Activated T-helper 9 cell treated with anti-CD3 and anti-CD28 coated beads, Interleukin-2, amount 50 U/mL, for 16 hours (primary cell): ENCODE measurements at places on chromosomes 4 and X.

DNA sequence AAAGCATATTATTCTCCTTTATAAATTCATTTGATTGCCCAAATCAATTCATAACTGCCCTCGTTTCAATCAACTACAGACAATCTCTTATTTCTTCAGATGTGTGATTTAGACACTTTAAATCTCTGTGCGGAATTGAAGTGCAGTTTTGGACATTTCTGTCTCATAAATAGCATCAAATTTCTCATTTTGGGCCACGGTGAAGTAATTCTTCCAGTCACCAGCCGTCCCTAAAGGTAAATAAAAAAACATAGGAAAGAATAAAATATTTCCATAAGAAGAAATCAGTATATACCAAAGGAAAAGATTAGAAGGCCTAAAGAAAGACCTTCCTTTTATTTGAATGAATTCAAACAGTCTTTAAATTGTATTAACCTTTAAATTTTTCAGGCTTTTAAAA lies 33.4 kb downstream of the SULT1B1 start:
- DNase-seq: no peak

DNA sequence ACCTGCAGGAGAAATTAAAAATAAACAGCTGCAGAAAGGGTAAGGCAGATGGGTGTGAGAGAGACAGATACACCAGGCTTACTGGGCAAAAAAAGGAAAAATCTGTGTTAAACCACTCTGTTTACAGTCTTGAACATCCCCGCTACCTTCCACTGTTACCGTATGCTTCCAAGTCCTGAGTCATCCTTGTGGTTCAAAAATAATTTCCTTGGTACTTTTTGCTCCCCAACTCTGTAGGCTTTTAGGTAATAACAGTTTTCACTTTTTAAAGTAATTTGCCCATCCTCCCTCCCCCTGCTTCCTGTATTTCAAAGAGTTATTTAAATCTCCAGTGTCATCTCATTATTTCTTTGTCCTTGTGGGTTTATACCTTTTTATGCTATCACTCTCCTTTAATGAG lies 210.1 kb upstream of the FAT4 start:
- no peak for DNase-seq

DNA sequence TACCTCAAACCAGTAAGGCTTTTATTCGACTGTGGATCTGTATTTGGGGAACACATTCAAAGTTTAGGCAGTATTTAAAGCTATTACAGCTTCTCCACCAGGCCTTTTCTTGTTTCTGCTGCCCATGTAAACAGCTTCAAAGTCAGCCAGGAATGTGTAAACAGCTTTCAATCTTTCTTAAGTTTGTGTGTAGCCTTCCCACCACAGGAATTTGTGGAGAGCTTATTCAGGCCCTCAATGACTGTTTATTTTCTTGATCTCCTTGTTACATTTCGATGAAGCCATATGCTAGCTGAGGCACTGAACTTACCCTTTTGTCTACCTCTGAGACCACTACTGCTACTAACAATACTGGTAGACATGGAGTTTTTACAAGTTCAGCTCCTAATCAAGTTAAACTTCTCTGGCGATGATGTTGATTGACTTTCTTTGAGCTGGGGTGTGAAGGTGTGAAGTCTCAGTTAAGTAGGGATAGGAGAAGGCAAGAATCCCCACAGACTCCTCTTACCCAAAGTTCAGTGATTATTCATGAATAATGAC lies 72.6 kb downstream of the NWD2 start:
- DNase-seq: no peak

GRCh38 chr4:151555151-151555945 lies 146.4 kb downstream of the FHIP1A start:
- DNase-seq: no peak

DNA sequence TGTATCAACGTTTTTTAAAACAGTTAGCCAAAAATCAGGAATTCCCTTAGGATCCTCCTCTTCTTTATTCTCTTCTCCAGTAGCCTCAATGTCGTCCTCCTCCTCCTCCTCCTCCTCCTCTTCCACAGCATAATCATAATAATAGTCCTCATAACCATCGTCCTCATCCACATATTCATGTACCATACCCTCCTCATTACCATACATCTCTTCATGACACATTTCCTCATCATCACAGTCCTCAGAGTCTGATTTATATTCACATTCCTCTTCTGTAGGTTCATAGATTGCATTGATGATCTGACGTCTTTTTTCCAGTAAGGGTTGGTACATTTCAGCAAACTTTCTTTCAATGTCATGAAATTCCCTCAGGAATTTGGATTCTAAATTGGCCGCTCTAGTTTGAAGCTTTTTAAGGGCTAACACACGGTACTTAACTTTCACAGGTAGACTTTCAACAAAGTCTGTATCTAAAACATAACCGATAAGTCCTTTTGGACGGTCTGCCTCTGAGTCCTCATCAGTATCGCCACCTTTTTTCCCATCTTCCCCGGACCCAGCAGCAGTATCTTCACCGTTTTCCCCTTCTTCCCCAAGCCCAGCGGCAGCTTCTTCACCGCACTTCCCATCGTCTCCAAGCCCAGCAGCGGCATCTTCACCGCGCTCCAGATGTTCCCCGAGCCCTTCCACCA lies 771 bp downstream of the NAP1L2 start:
- DNase-seq: no peak

DNA sequence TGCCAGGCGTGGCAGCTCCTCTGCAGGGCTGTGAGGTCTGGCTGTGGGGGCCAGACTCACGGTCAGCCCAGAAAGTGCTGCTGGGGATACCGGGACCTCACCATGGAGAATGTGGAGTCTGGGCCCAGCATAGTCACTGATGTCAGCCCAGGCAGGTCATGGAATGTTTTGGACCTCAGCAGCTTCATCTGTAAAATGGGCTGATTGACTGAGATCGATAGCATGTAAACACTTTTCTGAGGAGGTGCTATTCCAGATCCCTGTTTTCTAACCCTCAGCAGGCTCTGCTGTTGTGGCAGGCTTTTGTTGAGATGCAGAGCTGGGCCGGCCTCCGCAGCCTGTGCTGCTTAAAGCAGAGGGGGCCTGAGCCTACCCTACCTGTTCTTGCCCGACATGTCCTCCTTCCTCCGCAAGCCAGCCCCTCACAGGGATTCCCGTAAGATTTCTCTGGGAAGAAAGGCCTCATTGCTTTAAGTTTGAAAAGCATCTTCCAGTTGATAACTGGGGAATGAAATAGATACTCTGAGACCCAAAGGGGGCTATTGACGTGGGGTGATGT lies 38.3 kb upstream of the HGFAC start:
- no peak for DNase-seq

DNA sequence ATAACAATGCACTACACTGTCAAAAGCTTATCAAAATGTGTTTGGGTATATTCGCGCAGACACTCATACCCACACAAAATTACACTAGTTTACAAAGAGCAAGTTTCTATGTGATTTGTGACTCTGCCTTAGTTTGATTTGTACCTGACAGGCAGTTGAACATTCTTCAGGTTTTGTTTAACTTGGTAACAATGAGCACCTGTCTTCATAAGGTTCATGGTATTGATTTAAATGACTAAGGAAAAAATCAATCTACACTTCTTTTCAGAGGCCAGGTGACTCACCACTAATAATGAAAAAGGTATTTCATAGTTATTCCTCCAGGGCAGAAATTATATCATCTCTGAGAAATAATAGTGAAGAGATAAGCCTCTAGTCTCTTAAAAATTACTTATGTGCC lies 1114.6 kb upstream of the AGA start:
- DNase-seq: no peak

DNA sequence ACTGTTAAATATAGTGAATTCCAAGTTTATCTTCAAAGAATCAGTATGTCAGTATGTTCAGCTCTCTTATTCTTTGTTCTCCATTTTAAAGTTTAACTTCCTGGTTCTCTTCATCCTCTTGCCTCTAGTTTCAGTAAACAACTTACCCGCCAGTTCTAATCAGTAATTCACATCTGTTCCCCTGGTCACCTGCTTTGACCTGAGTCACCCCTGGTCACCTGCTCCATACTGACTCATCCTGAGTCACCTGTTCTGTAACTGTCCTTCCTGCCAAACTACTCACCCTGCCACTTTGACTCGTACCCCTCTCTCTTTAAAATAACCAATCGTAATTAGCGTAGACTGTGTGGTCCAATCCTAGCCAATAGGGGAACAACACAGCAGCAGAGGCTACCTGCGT lies 992.7 kb upstream of the HS3ST1 start:
- DNase-seq: no peak

GRCh38 chrX:16082470-16083085 lies 40.8 kb upstream of the GRPR start:
- DNase-seq: no peak

DNA sequence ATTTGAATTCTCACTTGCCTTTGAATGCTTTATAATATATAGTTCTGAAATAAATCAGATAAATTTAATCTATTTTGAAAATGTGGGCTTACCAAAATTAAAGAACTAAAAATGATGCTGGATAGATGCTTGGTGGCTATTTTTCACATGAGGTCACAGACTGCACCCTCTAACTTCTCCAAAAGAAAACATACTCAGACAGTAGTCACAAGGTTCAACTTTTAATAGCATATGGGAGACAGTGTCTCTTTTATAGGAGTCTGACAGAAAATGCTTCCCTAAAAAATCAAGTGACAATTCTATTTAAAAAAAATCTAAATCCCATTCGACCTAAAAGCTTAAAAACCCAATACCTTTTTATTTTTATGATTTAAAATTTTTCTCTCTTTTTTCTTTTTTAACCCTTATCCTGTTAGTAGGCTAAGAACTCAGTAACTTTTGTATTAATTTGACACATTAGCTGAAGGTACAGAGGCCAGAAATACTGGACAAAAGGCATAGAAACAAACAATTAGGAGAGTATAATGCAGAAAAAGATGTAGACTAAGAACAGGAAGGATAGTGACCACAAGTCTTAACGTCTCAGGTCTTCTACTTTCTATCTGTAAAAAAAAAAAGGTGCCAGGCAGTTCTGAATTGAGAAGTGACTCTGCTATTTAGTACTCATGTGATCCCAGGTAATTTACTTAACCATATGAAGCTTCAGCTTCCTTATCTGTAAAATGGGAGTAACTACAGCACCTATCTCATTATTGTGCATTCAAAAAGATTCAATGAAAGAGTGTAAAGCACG lies 7.6 kb downstream of the TIGD4 start:
- no peak for DNase-seq

GRCh38 chr4:11281720-11282119 lies 147.0 kb downstream of the HS3ST1 start:
- no peak for DNase-seq

- DNase-seq: no peak
Measured at GRCh38 chr4:144208074-144208473, 67.6 kb upstream of the GYPA start.

DNA sequence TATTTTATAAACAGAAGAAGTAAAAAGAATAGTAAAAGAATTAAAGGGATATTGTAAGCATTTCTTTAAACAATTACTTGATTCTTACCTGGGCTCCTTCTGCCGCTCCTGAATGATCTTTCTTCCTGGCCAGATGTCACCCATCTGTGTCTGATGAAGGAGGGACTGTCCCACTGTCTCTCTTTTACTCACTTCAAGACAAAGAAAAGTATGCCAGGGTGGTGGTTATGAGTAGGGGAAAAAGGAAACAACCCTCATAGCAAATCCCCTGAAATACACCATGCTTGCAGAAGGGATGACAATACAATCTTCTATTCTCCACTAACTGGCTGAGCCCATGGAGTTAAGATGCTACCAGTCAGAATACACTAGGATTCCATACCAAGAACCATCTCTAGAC lies 31.1 kb downstream of the SYTL4 start:
- DNase-seq: no peak

- no peak for DNase-seq
Measured at GRCh38 chr4:181701214-181701613, 542.0 kb upstream of the TENM3 start.

DNA sequence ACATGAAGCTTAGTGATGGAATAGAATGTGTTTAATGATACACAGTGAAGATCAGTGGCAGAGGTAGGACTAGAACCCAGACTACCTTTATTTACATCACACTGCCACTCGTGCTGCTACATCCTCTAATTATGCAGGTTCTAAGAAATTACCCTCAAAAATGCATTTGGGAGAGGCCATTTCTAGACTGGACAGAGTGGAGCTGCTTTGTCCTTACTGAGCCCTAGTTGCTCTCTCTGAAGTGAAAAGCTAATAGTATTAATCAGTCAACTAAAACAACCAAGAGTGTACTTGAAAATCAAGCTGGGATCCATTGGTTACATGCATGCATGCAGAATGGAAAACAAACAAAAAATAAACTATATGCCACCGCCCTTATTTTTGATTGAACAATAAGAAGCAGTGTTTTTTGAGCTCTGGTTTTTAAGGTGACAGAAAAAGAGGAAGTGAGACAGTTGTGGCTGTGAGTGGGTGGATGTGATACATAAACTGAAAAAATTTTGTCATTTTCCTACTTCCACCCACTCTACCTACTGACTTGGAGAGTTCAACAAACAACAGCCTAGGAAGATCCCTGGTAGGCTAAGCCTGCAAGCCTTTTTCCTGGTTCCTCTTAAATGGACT lies 6.8 kb upstream of the VSIG4 start:
- peak; percentile 9 for DNase-seq

DNA sequence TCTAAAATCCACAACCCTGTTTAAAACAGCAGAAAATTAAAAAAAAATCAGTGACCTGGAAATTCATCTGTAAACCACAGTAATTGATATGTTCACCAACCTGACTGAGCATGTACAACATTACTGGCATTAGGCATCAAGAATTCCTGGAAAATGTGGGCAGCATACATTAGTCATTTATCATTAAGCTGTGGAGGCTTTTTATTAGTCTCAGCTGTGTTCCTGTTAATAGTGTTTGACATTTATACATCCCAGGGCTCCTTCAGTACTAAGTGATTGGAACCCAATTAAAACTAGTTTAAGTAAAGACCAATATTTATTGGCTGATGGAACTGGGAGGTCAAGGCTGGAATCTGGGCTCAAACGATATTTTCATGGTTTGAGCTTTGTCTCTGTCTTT lies 227.3 kb upstream of the GIMD1 start:
- DNase-seq: no peak

GRCh38 chr4:151703401-151703800 lies 57.4 kb downstream of the GATB start:
- DNase-seq: no peak

DNA sequence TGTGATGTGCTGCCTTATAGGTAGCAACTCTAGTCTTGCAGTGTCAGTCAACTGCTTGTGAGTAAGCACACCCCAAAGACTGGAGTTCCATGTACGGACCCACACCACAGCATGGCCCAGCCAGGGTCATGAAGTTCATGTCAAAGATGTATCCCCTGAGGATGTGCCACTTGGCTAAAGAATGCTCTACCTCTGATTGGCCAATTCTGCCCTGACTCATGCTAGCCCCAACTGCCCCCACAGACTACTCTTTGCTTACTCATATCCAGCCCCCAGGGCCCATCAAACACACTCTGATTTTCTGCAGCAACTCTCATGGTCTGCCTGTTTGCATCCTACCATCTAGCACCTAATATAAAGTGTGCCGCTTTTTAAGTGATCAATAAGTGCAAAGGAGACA lies 62.5 kb downstream of the CHRDL1 start:
- no peak for DNase-seq

DNA sequence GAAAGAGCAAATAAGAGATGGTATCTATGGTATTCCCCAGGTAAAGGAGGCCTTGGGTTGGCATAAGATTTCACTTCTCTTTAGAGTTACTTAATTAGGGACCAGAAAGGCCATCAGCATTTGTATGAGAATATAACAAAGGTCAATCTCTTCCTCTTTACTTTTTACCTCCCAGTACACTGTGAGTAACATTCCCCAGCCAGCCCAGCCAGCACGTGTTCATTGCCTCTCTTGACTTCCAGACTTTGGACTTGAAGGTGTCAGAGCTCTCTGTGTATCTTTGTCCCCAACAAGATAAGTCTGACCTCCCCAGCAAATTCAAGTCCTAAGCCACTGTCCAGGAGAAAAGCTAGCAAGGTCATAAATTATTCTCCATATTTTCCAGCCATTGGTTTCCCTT lies 110.5 kb downstream of the AR start:
- DNase-seq: no peak
